Neural cell (in vitro differentiated cells): ENCODE measurements at places on chromosomes 12 and 14. TPM values are rescaled to one million over a fixed set of nuclear protein-coding genes. Genes with fewer than 3 reads are reported as not detected.

The PZP gene
- not detected in 2 replicates for polyA plus RNA-seq

The MFAP5 gene
- not detected in 2 replicates for polyA plus RNA-seq

The ANKS1B gene
- 65.6 and 67.3 TPM in 2 replicates for polyA plus RNA-seq

The LRFN5 gene
- 21.8 and 24.5 TPM in 2 replicates for polyA plus RNA-seq

The RTL1 gene
- 0.20 TPM in 1 of 2 replicates, not detected in the other for polyA plus RNA-seq

The TMCC3 gene
- polyA plus RNA-seq: 1.9 and 2.1 TPM in 2 replicates

The OR10G2 gene
- polyA plus RNA-seq: not detected in 2 replicates

The POTEM gene
- polyA plus RNA-seq: not detected in 2 replicates

The GLT8D2 gene
- 8.3 and 8.7 TPM in 2 replicates for polyA plus RNA-seq

The PIWIL1 gene
- polyA plus RNA-seq: not detected in 2 replicates

The KCNJ8 gene
- polyA plus RNA-seq: 0.34 TPM in 1 of 2 replicates, not detected in the other

The CACNA2D4 gene
- not detected in 2 replicates for polyA plus RNA-seq

The STON2 gene
- polyA plus RNA-seq: 11.3 and 15.2 TPM in 2 replicates

The EML5 gene
- polyA plus RNA-seq: 23.6 and 27.5 TPM in 2 replicates

The HVCN1 gene
- polyA plus RNA-seq: not detected in 2 replicates

The ESPL1 gene
- polyA plus RNA-seq: 0.33 and 4.5 TPM in 2 replicates

The NTN4 gene
- polyA plus RNA-seq: 8.2 and 12.4 TPM in 2 replicates

The FAM181A gene
- 0.43 TPM in 1 of 2 replicates, not detected in the other for polyA plus RNA-seq

The AKAP6 gene
- polyA plus RNA-seq: 15.8 and 22.8 TPM in 2 replicates

The LTA4H gene
- 54.1 and 55.3 TPM in 2 replicates for polyA plus RNA-seq

The ALG10B gene
- polyA plus RNA-seq: 5.7 and 7.2 TPM in 2 replicates

The RNU7-1 gene
- not detected in 2 replicates for polyA plus RNA-seq

The CLEC2D gene
- polyA plus RNA-seq: 2.6 and 3.7 TPM in 2 replicates

The CAPZA3 gene
- not detected in 2 replicates for polyA plus RNA-seq

The CFL2 gene
- 37.8 and 52.3 TPM in 2 replicates for polyA plus RNA-seq

The PPP1R3E gene
- polyA plus RNA-seq: 16.1 and 17.2 TPM in 2 replicates

The MAP1LC3B2 gene
- 1.8 and 3.9 TPM in 2 replicates for polyA plus RNA-seq

The P2RX2 gene
- not detected in 2 replicates for polyA plus RNA-seq

The GPR65 gene
- polyA plus RNA-seq: not detected in 2 replicates

The STK38L gene
- polyA plus RNA-seq: 22.4 and 31.5 TPM in 2 replicates

The KRT3 gene
- polyA plus RNA-seq: not detected in 2 replicates

The LRRC10 gene
- polyA plus RNA-seq: not detected in 2 replicates

The CCDC184 gene
- 35.3 and 40.2 TPM in 2 replicates for polyA plus RNA-seq

The NFKBIA gene
- 38.4 and 48.8 TPM in 2 replicates for polyA plus RNA-seq

The NKX2-1 gene
- polyA plus RNA-seq: 1.5 and 5.0 TPM in 2 replicates

The MYL2 gene
- not detected in 2 replicates for polyA plus RNA-seq
